A549 treated with RU486 at 1 μM for 4 hours (cell line): ENCODE measurements at places on chromosomes 6 and 20. TPM values are rescaled to one million over a fixed set of nuclear protein-coding genes. Genes with fewer than 3 reads are reported as not detected.

BMP2 gene
- total RNA-seq, result 0.45 to 0.75 TPM (median 0.64 TPM) in 5 replicates

CTAGE9 gene
- not detected in 5 replicates for total RNA-seq

LAMA2 gene
- total RNA-seq, result 0.26 to 1.5 TPM (median 0.57 TPM) in 5 replicates

GGTLC1 gene
- not detected in 5 replicates for total RNA-seq

C20orf141 gene
- total RNA-seq, result 0.34 to 0.66 TPM (median 0.36 TPM) in 3 of 5 replicates, not detected in the others

CALHM4 gene
- total RNA-seq, result not detected in 5 replicates

PIGT gene
- 86.2 to 103 TPM (median 99.3 TPM) in 5 replicates for total RNA-seq

PTPRA gene
- 32.8 to 39.8 TPM (median 37.8 TPM) in 5 replicates for total RNA-seq

MICB gene
- total RNA-seq, result 6.0 to 8.4 TPM (median 7.5 TPM) in 5 replicates

VWA7 gene
- total RNA-seq, result 1.2 to 2.0 TPM (median 1.7 TPM) in 5 replicates

RAD21L1 gene
- not detected in 5 replicates for total RNA-seq

TP53TG5 gene
- not detected in 5 replicates for total RNA-seq

PSORS1C2 gene
- not detected in 5 replicates for total RNA-seq

SEMG1 gene
- not detected in 5 replicates for total RNA-seq

PRSS16 gene
- 2.7 to 3.8 TPM (median 2.8 TPM) in 5 replicates for total RNA-seq

WFDC2 gene
- total RNA-seq, result not detected in 5 replicates

LCA5 gene
- 0.26 to 1.1 TPM (median 1.0 TPM) in 5 replicates for total RNA-seq

NMBR gene
- not detected in 5 replicates for total RNA-seq

SULF2 gene
- 20.7 to 25.8 TPM (median 21.3 TPM) in 5 replicates for total RNA-seq

LGSN gene
- 2.7 to 3.8 TPM (median 3.2 TPM) in 5 replicates for total RNA-seq

NRM gene
- 21.9 to 32.3 TPM (median 27.8 TPM) in 5 replicates for total RNA-seq

RUNX2 gene
- total RNA-seq, result 1.00 to 1.4 TPM (median 1.2 TPM) in 5 replicates

DSP gene
- total RNA-seq, result 33.8 to 56.5 TPM (median 45.3 TPM) in 5 replicates

NFATC2 gene
- total RNA-seq, result 6.2 to 8.2 TPM (median 7.5 TPM) in 5 replicates

OVOL2 gene
- 0.16 to 0.43 TPM (median 0.19 TPM) in 4 of 5 replicates, not detected in the other for total RNA-seq

TMEM74B gene
- 3.1 to 5.1 TPM (median 4.0 TPM) in 5 replicates for total RNA-seq

KIAA1586 gene
- 3.2 to 5.8 TPM (median 5.0 TPM) in 5 replicates for total RNA-seq

FKBP1C gene
- total RNA-seq, result 1.9 to 2.7 TPM (median 2.2 TPM) in 5 replicates

C6orf118 gene
- total RNA-seq, result 0.14 to 0.42 TPM (median 0.16 TPM) in 5 replicates
